ENCODE measurements at places on chromosomes 7 and 10. TPM values are rescaled to one million over a fixed set of nuclear protein-coding genes. Genes with fewer than 3 reads are reported as not detected.

The C10orf53 gene
- not detected for total RNA-seq

The ZNF853 gene
- 0.07 TPM for total RNA-seq

The FAM13C gene
- 0.65 TPM for total RNA-seq

The DNAH11 gene
- not detected for total RNA-seq

The CPA4 gene
- total RNA-seq: 65.2 TPM

The RBM20 gene
- total RNA-seq: not detected
